ENCODE measurements at places on chromosomes 3 and 15.

GRCh38 chr3:49327485-49327884 is 12.4 kb downstream of the USP4 start:
- no peak for DNase-seq

GRCh38 chr15:88803920-88804247 is 648 bp downstream of the ACAN start:
- DNase-seq, result no peak

DNA sequence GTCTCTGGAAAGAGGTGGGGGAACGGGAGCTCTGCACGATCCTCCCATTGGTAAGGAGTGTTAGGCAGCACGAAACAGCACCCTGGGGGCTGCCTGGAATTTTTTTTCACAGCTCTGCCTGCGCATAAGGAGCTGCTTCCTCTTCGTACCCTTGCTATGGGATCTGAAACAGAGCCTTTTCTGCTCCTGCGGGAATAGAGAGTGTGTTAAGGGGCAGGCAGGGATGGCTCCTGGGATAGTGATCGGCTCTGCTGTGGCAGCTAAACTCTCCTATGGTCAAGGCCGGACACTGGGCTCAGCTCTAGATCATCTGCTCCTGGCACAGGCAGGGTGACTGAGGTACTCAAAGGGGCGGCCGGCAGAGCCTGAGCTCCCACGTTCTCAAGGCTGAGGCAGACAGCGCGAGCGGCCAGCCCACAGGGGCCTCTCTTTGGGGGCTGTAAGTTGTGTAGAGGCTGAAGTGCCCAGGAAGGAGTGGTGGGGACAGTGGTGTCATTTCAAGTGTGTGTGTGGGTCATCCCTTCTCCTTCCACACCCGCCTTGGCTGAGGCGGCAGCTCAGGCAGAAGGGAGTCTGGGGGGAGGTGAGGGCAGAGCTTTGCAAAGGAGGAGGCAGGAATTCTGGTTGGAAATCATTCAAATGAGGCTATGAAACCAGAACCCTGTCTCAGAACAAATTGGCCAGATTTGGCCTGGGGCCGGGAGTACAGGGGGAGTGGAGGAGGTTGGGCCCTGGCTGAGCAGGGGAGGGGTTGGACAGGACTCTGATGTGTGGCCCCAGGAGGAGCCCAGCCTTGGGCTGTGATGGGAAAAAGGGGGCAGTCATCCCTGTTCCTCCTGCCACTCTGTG is 31.0 kb downstream of the EPHB3 start:
- DNase-seq, result peak; percentile 32

GRCh38 chr3:139120086-139121056 is 75.7 kb upstream of the PRR23C start:
- peak; percentile 62 for DNase-seq

DNA sequence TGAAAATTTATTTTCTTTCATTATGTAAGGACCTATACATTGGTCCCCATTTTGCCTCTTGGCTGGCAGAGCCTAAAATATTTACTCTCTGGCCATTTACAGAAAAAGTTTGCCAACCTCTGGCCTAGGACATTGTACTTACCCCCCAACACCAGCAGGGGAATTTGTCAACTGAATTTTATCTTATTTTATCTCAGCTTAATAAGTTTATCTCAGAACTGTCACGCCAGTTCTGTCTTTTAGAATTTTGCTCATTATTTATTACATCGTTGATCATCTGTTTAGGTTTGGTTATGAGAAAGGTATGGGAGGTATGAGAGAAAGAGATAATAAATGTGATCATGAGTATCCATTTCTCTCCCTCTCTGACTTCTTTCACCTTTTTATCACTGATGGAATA is 38.3 kb downstream of the CHD2 start:
- no peak for DNase-seq

DNA sequence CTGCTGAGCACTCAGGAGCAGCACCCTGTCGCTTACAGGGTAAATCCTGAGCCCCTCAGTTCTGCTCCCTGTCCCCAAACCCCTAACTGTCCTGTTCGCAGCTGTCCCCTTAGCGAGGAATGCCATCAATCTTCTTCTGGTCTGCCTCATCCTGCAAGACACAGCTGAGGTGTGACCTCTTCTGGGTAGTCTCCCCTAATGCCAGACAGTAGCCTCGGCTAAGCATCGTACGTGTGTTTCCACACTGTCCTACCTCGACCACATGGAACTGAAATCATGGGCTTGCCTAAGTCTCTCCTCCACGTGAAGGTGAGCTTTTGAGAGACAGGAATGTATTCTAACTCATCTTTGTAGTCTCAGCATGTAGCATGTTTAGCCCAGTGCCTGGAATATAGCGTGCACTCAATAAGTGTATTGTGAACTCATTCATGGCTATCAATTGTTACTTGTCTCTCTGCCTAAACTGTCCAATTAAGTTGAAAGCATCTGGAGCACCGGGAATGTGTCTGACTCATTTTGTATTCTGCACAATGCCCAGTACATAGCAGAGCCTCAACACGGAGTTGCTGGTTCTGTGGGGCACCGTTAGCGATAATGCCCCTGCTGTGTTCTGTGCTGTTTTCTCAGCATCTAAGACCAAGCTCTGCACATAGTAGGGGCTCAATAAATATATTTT is 90.2 kb downstream of the HES1 start:
- DNase-seq, result no peak

DNA sequence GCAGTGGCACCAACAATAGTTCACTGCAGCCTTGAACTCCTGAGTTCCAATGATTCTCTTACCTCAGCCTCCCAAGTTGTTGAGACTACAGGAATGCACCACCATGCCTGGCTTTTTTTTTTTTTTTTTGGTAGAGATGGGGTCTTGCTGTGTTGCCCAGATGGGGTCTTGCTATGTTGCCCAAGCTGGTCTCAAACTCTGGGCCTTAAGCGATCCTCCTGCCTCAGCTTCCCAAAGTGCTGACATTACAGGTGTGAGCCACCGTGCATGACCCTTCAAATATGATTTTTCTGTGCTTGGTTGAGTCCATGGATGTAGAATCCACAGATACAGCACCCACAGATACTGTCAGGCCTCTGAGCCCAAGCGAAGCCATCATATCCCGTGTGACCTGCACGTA is 30.2 kb upstream of the IDH2 start:
- no peak for DNase-seq

Measured in fibroblast of skin of back (primary cell).